ENCODE measurements at places on chromosomes 13 and 19. TPM values are rescaled to one million over a fixed set of nuclear protein-coding genes. Genes with fewer than 3 reads are reported as not detected.

GRCh38 chr13:39253774-39254173, 215.5 kb downstream of the NHLRC3 start:
- no peak for DNase-seq

GRCh38 chr19:48351341-48351752, 12.4 kb downstream of the TMEM143 start:
- DNase-seq: peak; percentile 61

GRCh38 chr13:43397111-43397510, 373.7 kb downstream of the DNAJC15 start:
- peak; percentile 25 for DNase-seq

- DNase-seq: no peak
Measured at GRCh38 chr13:78587395-78587794, 16.0 kb downstream of the POU4F1 start.

- DNase-seq: peak; percentile 37
Measured at GRCh38 chr19:5345895-5346386, 5.3 kb upstream of the PTPRS start.

DNA sequence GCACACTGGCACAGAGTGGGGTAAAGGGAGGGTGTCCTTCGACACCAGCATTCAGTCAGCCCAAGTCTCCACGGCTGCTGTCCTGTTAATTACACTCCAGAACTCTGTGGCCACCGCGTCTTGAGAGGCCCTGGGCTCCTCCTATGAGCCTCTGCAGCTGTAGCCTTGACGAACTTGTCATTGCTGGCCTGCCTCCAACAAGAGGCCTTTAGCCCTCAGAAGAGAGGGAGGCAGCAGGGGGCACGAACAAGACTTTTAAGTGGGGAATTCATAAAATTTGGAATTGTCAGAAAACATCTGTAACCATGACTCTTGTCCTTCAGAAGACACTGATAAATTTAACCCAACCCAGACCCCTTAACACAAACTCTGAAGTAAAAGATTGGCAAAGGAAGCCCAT, 241.9 kb downstream of the UQCRFS1 start:
- no peak for DNase-seq

- DNase-seq: peak; percentile 44
Measured at GRCh38 chr13:110392510-110393240, 85.6 kb downstream of the COL4A2 start.

DNA sequence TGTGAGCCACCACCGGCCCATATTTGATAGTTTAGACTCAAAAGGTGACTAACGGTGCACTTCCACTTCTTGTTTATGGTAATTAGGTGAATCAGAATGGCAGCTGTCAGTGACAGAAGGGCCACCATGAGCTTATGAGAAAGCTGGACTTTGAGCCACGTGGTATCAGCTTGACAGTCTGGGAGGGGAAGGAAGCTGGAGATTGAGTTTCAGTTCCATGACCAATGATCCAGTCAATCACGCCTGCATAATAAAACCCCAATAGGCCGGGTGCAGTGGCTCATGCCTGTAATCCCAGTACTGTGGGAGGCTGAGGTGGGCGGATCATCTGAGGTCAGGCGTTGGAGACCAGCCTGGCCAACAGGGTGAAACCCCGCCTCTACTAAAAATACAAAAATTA, 8.2 kb downstream of the EID2B start:
- no peak for DNase-seq

GRCh38 chr19:1163934-1164683, 10.0 kb downstream of the SBNO2 start:
- no peak for DNase-seq

Gene CTXN1
- 2.0 TPM for total RNA-seq

Gene HSPB6
- 0.22 TPM for total RNA-seq

Gene IGFL1
- not detected for total RNA-seq

Gene ARGLU1
- total RNA-seq: 24.4 TPM

Gene SERTAD1
- 15.7 TPM for total RNA-seq
